H7 (cell line): ENCODE measurements at places on chromosomes 2 and 18.

GRCh38 chr2:98772536-98772935 lies 41.6 kb upstream of the MGAT4A start:
- no peak for DNase-seq

GRCh38 chr2:231662811-231663457 lies 45.4 kb upstream of the PTMA start:
- peak; percentile 44 for DNase-seq

GRCh38 chr18:64283059-64283458 lies 134.2 kb upstream of the LINC00305 start:
- no peak for DNase-seq

- no peak for DNase-seq
Observed at GRCh38 chr2:10905862-10906143, 5.9 kb upstream of the KCNF1 start.

GRCh38 chr2:39881494-39881893 lies 102.4 kb upstream of the THUMPD2 start:
- DNase-seq = no peak

DNA sequence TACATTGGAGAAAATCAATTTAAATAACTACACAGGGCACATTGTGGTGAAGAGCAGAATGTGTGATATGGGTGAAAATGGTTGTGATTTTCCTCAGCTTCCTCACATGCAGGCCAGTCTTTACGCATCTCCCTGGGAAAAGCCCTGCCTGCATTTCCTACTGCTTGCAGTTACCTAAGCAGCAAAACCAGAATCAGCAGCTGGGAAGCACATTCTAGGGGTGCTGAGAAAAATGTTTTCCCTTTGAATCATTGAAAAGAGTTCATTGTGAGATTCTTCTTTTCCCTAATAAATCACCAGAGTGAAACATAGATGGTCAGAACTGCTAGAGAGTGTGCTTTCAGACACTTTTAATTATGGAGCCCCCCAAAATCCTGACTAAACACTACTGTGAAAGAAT lies 656.0 kb downstream of the TDRD15 start:
- no peak for DNase-seq

DNA sequence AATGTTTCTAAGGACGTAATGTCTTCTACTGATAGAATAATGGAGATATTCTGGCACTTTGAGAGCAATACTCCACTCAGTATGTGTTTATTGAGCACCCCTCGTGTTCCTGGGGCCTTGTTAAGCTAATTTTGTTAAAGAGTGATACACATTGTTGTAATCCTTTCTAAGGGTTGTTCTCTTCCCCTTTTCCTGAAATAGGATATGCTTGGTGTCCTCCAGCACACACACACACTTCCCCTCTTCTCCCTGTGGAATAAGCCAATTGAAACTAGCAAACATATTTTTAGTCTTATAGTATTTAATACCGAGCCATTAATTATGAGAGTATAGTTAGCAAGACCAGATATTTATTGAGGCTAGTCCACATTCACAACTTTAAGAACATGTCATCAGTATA lies 114.1 kb downstream of the CRIM1 start:
- no peak for DNase-seq

DNA sequence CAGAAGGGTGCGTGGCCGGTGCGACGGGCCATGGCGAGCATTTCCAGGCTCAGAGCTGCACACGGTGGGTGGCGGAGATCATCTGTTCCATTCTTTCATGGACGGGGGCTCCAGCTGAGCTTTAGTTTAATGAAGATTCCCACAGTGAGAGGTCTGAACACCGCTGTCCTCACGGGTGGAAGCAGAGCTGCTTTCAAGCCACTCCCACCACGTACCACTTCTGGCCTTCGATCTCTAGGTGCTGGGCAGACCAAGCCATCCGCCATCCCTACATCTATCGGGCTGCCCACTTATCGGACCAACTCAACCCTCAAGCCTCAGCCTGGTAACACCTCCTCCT lies 18.5 kb downstream of the GPR35 start:
- DNase-seq = no peak

DNA sequence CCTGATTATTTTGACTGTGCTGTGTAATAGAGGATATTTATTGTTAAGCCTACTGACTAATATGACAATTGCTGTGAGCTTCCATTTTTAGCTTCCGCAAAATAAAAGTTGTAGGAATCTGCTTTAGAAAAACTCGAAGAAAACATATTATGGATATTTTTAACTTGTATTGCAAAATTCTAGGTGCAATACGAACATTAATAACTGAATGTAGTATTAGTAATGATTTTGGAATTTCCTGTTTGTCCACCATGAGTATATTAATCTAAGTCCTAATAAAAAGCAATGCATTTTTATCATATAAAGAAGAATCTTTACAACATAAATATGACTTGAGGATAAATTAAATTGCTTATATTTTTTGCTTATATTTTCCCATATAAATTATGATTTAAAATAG lies 2.4 kb upstream of the DSC3 start:
- no peak for DNase-seq

- peak; percentile 69 for DNase-seq
Observed at GRCh38 chr2:28567061-28567471, 71.2 kb downstream of the PLB1 start.

DNA sequence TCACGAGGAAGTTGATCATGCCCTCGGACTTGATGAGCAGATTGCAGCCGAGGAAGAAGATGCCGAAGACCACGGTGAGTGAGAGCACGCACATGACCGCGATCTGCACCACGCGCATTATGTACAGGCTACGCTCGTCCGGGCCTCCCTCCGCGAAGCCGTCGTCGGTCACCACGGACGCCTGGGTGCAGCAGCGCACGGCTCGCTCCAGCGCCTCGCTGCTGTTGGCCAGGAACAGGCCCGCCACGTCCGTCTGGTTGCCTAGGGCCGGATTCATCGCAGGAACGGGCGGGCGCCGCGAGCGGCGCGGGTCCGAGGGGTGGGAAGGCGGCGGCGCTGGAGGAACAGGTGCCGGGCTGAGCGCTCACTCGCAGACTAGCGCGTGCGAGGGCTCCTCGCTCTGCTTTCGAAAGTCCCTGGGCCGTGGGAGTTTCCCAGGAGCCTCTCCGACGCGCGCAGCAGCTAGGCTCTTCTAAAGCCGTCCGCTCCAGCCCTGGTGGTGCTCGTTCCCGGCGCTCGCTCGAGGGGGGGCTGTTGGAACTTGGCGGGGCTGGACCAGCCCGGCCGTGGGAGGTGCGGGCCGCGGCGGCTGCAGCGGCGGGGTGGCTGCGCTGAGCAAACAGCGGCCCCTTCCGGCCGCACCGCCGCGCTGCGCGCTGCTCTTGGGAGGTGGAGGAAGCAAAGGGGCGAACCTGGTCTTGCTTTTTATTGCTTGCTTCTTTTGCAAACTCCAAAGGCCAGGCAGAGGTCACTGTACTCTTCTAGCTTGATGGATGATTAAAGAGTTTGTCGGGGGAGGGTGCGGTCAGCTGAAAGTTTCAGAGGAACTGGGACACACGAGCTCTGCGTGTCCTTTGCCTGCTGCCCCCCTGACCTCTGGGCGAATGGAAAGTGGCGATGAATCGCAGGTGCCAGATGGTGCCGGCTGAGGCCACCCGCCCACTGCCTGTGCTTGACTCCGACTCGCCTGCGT lies at the start of gene RPRM:
Gene RPRM, minus strand, starts transcription at position 474 of the 973 bp plus-strand sequence. Its CDS starts 197 bp downstream, at position 277.
- peak; percentile 90 for DNase-seq

DNA sequence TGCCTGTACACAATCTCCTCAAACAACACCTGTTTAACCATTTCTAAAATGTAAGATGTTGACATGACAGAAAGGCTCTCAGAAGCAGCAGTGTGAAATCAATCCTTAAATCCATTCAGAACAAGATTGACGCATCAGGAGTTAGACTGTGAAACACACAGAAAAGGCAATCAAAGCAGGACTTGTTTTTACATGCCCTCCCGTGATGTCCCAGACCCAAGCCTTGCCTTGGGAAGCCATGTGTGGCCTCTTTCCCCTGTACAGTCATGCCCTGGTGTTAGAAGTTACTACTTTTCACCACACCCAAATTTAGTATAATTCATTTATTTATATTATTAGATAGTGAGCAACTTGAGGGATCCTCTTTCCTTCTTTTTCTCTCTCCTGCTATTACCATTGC lies 115.7 kb downstream of the NCKAP5 start:
- no peak for DNase-seq

DNA sequence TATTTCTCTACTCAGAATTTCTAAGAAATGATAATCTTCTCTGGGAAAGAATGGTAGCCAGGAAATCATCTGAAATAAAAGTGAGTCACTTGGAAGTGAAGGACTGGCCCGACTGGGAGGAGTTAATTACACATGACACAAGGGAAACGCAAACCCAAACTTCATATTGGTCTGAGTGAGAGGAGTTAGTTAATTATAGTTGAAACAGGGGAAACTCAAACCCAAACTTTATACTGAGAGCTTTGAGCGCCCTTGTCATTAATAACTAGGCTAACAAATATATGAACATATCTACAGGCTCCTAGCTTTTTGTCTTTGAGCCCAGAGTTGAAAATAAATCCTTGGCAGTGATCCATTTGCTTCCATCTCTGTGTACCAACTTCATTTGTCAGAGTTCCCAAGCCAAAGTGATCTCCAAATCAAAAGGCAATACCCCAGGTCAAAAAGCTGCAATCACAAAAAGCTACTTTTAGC lies 187.8 kb upstream of the COL3A1 start:
- DNase-seq = no peak

- DNase-seq = no peak
Observed at GRCh38 chr2:154706660-154707059, 8.2 kb downstream of the KCNJ3 start.

DNA sequence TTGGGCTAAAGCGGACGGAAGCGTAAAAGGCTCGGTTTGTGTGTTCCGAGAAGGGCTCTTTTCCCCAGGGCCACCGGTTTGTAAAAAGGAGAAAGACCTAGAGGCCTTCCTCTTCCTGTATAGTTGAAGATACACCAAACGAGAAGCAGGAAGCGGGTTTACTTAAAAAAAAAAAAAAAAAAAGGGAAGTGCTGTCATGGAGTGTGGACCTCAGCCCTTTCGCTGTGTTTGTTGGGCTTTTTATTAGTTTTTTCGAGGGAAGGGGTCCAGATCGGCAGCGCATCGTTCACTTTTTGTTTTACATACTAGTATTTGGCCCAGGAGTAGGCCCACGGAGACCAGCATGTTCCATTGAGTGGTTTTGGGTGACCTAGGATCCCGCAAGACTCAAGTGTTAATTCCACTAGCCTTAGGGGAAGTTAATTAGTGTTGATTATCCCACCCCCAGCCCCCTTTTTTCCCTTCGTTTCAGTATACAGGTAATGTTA lies 676 bp downstream of the ACTR2 start:
- DNase-seq = no peak

- no peak for DNase-seq
Observed at GRCh38 chr2:217573571-217573970, 429.2 kb downstream of the TNS1 start.

GRCh38 chr2:47899915-47900816 lies 6.1 kb downstream of the FBXO11 start:
- DNase-seq = no peak

- DNase-seq = no peak
Observed at GRCh38 chr18:24068945-24069693, 54.6 kb downstream of the TTC39C start.

DNA sequence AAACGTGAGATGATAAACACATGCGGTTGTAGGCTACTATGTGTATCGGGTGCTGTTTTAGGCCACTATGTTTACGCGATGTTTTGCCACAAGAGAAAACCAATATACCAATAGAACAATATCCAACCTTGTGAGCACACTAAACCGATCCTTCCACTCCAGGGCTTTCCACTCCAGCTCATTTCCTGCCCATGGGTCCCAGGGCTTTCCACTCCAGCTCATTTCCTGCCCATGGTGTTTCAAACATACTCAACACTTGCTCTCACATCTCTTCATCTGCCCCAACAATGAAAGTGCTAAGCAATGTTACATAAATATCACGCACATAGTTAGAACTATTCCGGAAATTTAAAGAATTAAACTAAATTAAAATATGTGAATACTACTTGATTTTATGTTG lies 80.0 kb downstream of the EPB41L3 start:
- no peak for DNase-seq

DNA sequence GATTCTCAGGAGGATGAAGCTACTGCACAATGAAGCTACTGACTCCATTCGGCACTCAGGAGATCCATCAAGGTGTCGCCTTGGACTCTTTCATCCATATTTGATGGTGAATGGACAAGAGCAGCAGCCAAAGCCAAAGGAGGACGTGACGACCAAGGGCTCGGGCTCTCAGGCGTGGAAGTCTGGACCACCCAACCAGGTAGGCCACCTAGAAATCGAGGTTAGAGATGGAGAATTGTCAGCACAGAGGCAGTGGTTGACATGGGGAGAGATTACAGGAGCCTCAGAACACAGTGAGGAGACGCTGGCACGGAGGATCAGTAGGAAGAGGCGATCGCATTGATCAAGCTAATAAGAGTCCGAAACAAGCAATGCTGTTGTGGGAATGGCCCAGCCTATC lies 240.5 kb upstream of the ID2 start:
- no peak for DNase-seq

DNA sequence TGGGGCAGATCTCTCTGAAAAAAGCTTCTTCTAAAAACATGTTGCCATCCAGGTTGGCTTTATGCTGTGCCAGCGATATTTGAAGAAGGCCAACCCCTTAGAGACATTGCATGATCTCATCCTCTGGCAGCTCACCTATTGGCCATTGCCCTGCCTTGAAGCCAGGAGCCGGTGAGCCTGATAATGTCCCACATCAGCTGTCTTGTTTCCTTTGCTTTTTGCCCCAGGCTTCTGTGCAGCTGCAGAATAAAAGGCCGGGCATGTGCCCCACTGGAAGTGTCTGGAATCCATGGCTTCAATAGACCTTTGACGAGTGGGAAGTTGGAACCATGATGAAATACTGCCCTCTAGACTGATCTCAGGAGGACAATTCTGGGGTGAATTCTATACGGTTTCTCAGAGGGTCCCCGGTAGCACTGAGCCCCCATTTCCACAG lies 523.5 kb upstream of the ZEB2 start:
- no peak for DNase-seq

DNA sequence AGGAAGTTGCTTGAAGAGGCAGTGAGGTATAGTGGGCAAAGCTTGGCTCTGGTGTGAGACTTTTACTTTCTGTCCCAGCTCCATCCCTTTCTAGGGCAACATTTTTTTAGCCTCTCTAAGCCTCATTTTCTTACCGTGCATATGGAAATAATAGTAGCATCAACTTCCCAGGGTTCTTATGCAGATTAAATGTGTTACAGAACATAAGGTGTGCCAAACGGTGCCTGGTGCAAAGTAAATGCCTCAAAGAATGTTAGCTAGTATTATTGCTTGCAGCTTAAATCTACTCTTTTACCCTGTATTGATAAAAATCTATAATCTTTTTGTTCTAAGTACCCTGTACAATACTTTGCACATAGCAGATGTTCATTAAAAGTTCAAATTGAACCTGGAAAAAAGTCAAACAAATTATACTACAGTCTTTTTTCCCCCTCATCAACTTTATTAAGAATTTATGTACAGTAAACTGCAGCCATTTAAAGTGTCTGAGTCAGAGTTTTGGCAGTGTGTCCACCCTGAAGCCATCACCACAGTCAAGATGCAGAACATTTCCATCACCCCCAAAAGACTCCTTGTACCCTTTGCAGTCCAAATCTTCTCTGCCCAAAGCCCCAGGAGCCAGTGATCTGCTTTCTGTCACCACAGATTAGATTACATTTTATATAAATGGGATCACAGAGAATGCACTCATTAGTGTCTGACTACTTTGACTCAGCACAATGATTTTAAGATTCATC lies 10.6 kb downstream of the MAPRE2 start:
- DNase-seq = no peak
